Nephron progenitor cell (in vitro differentiated cells): ENCODE measurements at places on chromosomes 12 and 14.

- no peak for DNase-seq
Measured at GRCh38 chr12:6307529-6307928, 3.0 kb upstream of the PLEKHG6 start.

DNA sequence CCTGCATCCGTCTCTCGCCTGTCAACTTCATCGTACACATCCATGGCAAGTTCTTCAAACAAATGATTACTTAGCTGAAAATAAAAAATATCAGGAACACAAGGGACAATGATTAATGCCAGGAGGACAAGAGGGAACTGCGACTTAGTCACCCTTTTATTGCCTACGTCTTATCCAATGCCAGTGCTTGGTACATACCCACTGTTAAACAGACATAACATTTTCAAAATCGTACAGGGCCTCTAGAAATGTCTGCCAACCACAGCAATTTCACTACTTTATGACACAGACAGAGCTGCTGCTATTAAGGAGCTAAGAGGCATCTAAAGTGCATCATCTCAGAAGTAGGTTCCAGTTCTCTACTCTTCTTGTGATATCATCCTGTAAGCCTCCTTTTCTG lies 34.6 kb downstream of the GIT2 start:
- no peak for DNase-seq

DNA sequence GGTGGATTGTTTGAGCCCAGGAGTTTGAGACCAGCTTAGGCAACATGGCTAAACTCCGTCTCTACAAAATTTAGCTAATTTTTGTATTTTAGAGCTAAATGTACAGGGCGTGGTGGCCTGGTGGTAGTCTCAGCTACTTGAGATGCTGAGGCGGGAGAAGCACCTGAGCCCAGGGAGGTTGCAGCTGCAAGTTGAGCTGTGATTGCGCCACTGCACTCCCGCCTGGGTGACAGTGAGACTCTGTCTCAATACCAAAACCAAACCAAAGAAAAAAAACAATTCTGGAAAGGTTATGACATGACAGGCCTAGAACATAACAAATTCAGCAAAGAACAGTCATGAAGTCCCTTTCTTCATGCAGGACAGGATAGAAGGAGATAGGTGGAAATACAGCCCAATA lies 25.7 kb downstream of the WDR89 start:
- no peak for DNase-seq

GRCh38 chr14:41349289-41349910 lies 257.3 kb upstream of the LRFN5 start:
- DNase-seq = no peak

DNA sequence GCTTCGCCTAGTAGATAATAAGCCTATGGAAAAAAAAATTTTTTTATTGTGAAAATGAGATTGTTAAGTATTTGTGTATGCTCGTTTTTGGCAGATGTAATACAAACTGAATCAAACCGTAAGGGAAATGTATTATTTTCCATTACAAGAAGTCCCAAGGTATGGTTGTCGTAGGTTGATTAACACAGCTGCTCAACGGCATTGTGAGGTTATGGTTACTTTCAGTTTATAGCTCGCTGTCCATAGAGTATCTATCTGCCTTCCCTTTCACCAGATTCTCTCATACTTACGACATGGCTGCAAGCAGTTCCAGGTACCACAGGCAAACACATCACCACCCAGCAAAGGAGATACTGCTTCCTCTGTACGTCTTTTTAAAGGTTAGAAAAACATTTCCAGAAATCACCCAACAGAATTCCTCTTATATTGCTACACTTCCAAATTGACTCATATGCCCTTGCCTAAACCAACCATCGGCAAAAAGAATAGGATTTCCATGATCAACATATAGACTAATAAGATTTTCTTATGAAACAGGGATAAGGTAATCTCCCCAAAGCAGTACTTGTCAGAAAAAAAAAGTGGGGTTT lies 338.6 kb downstream of the SYT1 start:
- DNase-seq = no peak

- no peak for DNase-seq
Measured at GRCh38 chr14:71400871-71401321, 493.6 kb downstream of the PCNX1 start.

DNA sequence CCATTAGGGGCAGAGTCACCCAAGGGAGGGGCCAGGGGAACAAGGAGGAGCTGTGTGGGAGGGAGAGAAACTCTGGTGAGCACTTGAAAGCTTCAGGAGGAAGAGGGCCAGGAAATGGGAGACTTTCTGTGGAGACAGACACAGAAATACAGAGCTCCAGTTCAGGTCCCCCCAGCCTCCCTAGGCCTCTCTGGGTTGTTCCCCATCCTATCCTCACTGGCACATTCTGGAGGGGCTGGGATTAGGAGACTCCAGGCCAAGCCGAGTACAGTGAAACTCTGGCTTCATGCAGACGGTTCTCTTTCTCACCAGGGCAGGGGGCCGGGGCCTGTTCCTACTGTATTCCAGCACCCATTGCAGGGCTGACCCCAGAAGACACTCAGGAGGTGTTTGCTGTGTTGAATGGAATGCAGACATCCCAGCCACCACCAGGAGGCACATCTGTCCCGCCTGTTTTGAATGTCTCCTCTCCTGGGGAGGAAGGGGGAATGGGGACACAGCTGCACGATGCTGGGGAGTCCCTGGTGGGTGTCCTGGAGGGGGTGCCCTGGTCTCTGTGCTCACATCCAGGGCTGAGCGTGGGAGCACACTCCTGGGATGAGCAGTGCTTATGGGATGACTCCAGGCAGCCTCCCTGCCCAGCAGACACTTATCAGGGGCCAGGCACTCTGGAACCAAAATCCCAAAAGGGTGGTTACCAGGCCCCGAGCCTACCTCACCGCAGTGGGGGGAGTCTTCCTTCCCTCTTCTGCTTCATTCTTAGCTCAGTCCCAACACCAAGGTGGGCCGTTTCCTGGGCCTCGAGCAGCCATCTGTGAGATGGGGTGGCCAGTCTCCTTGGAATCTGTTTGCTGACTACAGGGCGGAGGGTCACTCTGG lies 5.5 kb upstream of the KRT84 start:
- peak; percentile 37 for DNase-seq

DNA sequence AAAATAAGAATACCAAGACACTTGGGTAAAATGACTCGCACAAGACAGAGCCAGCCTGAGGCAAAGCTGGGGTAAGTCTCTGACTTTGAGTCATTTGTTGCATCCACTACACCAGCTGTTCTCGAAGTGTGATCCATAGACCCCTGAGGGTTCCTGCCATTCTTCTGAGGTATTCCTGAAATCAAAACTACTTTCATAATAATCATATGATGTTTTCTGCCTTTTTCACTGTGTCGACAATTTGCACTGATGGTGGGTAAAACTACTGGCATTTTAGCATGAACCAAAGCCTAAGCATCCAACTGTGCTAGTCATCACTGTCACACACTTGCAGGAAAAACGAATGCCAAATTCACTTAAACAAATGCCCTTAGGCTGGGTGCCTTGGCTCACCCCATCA lies 135.5 kb upstream of the FUT8 start:
- no peak for DNase-seq

DNA sequence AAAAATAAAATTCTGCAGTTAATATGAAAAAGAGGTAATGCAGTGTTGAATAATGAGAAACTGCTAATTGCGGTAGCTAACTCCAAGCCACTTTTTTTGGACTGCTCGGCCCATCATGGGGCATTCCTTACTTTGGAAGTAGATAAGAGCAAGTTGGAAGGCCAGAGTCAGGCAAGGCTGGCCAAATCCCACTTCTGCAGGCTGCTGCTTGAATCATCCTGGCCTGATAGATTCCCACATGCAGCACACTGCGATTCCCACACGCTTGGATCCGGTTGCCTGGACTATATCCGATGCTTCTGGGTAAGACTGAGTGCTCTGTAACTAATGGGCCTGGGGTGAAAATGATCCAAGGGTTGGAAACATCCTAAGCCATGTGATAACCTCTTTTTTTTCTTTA lies 10.6 kb downstream of the EIF2B2 start:
- DNase-seq = no peak

DNA sequence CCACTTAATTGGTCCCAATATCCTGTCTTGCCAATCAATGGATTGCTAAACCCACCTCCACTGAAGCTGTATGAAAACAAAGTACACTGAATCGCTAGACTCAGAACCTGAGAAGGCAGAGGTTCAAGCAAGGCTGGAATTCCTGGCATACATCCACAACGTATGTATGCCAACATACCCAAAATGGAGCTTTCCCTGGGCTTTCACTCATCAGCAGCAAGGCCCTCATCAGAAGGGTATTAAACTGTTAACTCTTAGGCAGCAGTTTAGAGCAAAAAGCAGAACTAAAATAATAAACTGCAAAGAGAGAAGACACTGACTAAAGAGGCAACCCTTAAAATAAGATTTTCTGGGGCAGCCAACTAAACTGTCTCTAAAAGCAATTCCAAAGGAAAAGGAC lies 13.6 kb downstream of the MED13L start:
- no peak for DNase-seq

- no peak for DNase-seq
Measured at GRCh38 chr14:61332658-61333029, 11.3 kb downstream of the PRKCH start.

GRCh38 chr12:51846911-51847642 lies 1.4 kb downstream of the FIGNL2 start:
- peak; percentile 88 for DNase-seq
